T-helper 2 cell treated with Interferon-gamma antibody and Interleukin-4, amounts not matched to agents 100 ng/mL and 5 ng/mL, for 36 hours (primary cell): ENCODE measurements at places on chromosomes 12 and 14. TPM values are rescaled to one million over a fixed set of nuclear protein-coding genes. Genes with fewer than 3 reads are reported as not detected.

The PTCSC3 gene
- not detected in 2 replicates for total RNA-seq

The SMIM41 gene
- not detected in 2 replicates for total RNA-seq

The E2F7 gene
- total RNA-seq, result 19.6 and 21.0 TPM in 2 replicates

The ZNF891 gene
- total RNA-seq, result 2.3 and 2.4 TPM in 2 replicates

The TAMALIN gene
- total RNA-seq, result 2.1 and 2.4 TPM in 2 replicates

The POTEM gene
- not detected in 2 replicates for total RNA-seq

The IFI27 gene
- total RNA-seq, result 8.5 and 13.6 TPM in 2 replicates

The SCN8A gene
- total RNA-seq, result 0.64 and 0.84 TPM in 2 replicates
